T-helper 17 cell (primary cell): ENCODE measurements at places on chromosomes 3 and 15. TPM values are rescaled to one million over a fixed set of nuclear protein-coding genes. Genes with fewer than 3 reads are reported as not detected.

DNA sequence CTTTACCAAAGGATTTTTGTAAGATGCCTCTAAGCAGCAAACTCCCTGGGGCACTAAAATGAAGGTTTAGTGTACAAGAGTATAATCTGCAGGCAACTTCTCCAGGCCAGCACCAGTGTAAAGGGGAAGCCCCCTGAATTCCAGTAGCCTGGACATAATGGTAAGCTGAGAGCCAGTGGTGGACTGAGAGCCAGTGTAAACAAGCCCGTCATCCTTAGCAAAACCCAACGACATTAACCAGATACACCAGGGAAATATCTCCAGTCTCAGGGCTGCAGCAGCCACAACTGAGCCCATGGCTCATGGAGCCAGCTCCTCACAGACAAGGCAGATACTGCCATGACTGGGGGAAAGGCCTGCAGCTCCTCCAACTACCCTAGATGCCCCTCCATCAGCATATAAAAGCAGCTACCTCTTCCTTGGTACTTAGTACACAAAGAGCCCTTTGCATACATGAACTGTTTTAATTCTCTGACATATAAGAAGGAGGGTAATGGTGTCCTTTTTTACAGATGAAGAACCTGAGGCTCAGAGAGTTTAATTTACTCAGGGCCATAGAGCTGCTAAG lies 21.7 kb downstream of the PARP16 start:
- no peaks in the 10 kb centered on the region for H3K4me1 ChIP-seq
- no peaks in the 10 kb centered on the region for H3K27me3 ChIP-seq
- H3K4me3 ChIP-seq = no peak overlapping the region
- DNase-seq = no peak
- H3K27ac ChIP-seq = no peak overlapping the region

GRCh38 chr15:75727851-75728715 lies 15.4 kb upstream of the CSPG4 start:
- peaks cover 22% of the 10 kb centered on the region for H3K27me3 ChIP-seq
- H3K36me3 ChIP-seq = no peaks in the 10 kb centered on the region
- no peak overlapping the region for H3K27ac ChIP-seq
- no peak overlapping the region for H3K4me3 ChIP-seq
- peaks cover 6% of the 10 kb centered on the region for H3K4me1 ChIP-seq

GRCh38 chr3:50163572-50164455 lies 8.7 kb downstream of the SEMA3F start:
- H3K4me1 ChIP-seq = no peaks in the 10 kb centered on the region
- DNase-seq = no peak
- H3K27ac ChIP-seq = no peak overlapping the region
- peaks cover 9% of the 10 kb centered on the region for H3K27me3 ChIP-seq
- H3K4me3 ChIP-seq = no peak overlapping the region
- no peaks in the 10 kb centered on the region for H3K36me3 ChIP-seq

- no peaks in the 10 kb centered on the region for H3K4me1 ChIP-seq
- H3K27me3 ChIP-seq = peaks cover 46% of the 10 kb centered on the region
- H3K27ac ChIP-seq = no peak overlapping the region
- H3K36me3 ChIP-seq = no peaks in the 10 kb centered on the region
Observed at GRCh38 chr3:10956986-10957385, 35.6 kb upstream of the SLC6A1 start.

GRCh38 chr3:104438706-104439105 lies 928.0 kb upstream of the ALCAM start:
- no peak overlapping the region for H3K27ac ChIP-seq
- H3K36me3 ChIP-seq = no peaks in the 10 kb centered on the region
- H3K4me1 ChIP-seq = no peaks in the 10 kb centered on the region
- no peak overlapping the region for H3K4me3 ChIP-seq
- DNase-seq = no peak

- no peak for DNase-seq
Observed at GRCh38 chr3:178002113-178002512, 534.1 kb upstream of the KCNMB2 start.

- DNase-seq = no peak
- no peak overlapping the region for H3K4me3 ChIP-seq
Observed at GRCh38 chr15:94015324-94015723, 216.0 kb upstream of the MCTP2 start.

- DNase-seq = no peak
- no peaks in the 10 kb centered on the region for H3K27me3 ChIP-seq
- H3K4me3 ChIP-seq = no peak overlapping the region
- no peaks in the 10 kb centered on the region for H3K4me1 ChIP-seq
- no peak overlapping the region for H3K27ac ChIP-seq
Observed at GRCh38 chr3:87626546-87626945, 350.2 kb upstream of the POU1F1 start.

DNA sequence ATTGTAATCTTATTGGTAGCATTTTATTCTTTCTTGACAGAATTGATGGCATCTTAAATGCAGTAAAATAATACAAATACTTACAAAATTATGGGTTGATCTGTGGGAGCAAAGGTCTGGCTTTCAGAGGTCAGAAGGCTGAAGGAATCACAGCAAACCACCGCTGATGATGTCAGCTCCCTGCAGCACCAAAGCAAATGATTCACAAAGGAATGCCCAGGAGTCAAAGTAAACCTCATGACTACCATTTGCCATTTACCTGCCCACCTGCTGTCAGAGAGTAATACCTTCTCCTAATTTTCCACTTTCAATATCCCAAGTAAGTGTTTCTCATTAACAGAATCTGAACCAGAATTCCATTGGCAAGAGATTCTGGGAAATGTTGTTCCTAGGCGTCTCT lies 46.1 kb downstream of the CPA3 start:
- H3K4me1 ChIP-seq = no peaks in the 10 kb centered on the region
- H3K36me3 ChIP-seq = no peaks in the 10 kb centered on the region
- H3K27ac ChIP-seq = no peak overlapping the region
- DNase-seq = no peak

DNA sequence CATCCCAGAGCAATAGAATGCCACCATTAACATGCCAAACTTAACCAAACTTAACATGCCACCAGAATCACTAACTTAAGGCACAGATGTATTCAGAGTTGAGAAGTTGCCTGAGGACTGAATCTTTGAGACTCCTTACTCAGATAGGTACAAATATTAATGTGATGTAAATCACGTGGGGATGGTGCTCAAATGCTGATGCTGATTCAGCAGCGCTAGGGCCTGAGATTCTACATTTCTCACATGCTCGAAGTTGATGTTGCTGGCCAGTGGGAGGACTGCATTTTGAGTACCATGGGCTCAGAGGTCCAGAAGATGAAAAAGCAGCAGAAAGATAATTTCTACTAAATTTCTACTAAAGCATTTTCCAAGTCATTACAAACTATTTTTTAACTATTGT lies 54.1 kb downstream of the RPL22L1 start:
- H3K27ac ChIP-seq = peak overlapping the region; percentile 37
- H3K36me3 ChIP-seq = peaks cover 12% of the 10 kb centered on the region
- DNase-seq = no peak
- peaks cover 14% of the 10 kb centered on the region for H3K4me1 ChIP-seq

DNA sequence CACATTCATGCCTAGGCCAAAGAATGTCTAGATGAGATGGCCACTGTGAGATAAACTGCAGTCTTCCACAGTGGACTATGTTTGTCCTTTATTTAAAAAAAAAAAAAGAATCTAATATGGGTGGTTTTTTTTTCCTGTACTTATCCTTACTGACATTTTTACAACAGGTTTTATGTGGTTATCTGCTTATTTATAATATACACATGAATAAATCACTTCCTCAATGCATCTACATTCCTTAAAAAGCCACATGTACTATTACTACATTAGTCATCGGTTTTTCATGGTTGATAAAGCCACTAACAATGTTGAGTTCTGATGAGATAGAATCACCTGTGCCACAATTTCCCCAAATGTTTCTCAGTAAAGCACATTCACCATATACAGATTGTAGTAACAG lies 341.3 kb upstream of the THBS1 start:
- no peak overlapping the region for H3K27ac ChIP-seq
- no peak for DNase-seq
- H3K4me3 ChIP-seq = no peak overlapping the region
- H3K27me3 ChIP-seq = peaks cover 18% of the 10 kb centered on the region

DNA sequence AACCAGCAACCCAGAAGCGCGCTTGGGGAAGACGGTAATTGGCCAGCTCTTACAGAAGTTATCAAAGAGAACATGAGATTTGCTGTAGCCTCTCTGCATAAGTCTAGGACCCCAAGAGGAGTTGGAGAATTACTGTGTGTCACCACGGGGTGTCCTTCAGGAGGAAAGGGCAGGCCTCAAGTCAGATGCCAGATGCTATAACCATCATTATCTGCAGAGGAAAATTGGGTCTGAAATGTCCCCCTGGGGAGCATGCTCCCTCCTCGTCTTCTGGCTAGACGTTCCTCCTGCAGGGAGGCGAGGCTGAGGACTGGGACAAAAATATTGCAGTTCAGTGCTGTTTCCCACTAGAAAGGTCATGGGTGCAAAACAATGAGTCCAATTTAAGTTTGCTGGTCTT lies 380.5 kb upstream of the CFAP20DC start:
- DNase-seq = no peak
- no peak overlapping the region for H3K4me3 ChIP-seq
- H3K27me3 ChIP-seq = no peaks in the 10 kb centered on the region
- H3K36me3 ChIP-seq = no peaks in the 10 kb centered on the region
- H3K4me1 ChIP-seq = peaks cover 31% of the 10 kb centered on the region

DNA sequence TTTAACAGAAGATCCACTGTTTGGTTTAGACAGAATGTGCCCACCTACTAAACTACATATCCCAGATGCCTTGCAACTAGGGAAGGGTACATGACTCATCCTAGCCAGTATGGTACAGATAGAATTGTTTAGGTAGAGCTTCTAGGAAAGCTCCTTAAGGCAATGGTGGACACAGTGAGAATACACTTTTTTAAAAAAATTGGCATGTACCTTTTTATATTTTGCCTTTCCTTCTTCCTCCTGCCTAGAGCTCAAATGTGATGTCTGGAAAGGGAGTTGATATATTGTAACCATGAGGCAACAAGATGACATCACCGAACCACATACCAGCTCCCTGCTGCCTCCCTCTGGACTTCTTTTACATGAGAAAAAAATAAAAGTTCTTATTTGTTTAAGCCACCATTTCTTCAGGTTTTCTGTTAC lies 14.4 kb upstream of the C3orf80 start:
- H3K36me3 ChIP-seq = no peaks in the 10 kb centered on the region
- H3K4me1 ChIP-seq = no peaks in the 10 kb centered on the region
- no peak overlapping the region for H3K27ac ChIP-seq
- no peak for DNase-seq
- H3K4me3 ChIP-seq = no peak overlapping the region
- peaks cover 47% of the 10 kb centered on the region for H3K27me3 ChIP-seq

- no peaks in the 10 kb centered on the region for H3K36me3 ChIP-seq
- H3K4me3 ChIP-seq = no peak overlapping the region
- H3K27me3 ChIP-seq = no peaks in the 10 kb centered on the region
- no peaks in the 10 kb centered on the region for H3K4me1 ChIP-seq
Observed at GRCh38 chr3:65334045-65334665, 646.4 kb upstream of the ADAMTS9 start.

DNA sequence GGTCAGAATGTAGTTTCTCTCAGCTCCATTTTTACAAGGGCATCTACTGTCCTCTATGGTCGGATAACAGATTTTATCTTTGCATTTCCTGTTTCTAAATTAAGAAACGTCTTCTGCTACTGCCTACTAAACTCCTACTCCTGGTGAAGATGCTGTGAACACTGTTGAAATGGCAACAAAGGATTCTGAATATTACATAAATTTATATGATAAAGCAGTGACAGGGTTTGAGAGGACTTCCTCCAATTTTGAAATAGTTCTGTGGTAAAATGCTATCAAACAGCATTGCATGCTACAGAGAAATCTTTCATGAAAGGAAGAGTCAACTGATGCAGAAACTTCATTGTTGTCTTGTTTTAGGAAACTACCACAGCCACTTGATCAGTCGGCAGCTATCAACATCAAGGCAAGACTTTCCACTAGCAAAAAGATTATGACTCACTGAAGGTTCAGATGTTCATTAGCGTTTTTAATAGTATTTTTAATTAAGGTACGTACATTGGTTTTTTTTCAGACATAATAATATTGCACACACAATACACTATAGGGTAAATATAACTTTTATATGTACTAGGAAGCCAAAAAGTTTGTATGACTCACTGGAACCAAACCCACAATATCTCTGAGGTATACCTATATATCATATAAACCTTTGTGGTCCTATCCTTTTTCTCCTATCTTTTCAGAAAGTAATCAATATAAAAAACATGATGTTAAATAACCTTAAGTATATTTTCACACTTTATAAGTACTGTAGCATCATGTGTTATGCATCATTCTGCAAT lies 156.1 kb downstream of the STAG1 start:
- DNase-seq = no peak
- H3K27ac ChIP-seq = peak overlapping the region; percentile 61
- no peak overlapping the region for H3K4me3 ChIP-seq
- peaks cover 5% of the 10 kb centered on the region for H3K36me3 ChIP-seq

- no peak for DNase-seq
- no peak overlapping the region for H3K4me3 ChIP-seq
- peaks cover 13% of the 10 kb centered on the region for H3K4me1 ChIP-seq
- H3K27me3 ChIP-seq = peaks cover 69% of the 10 kb centered on the region
- H3K27ac ChIP-seq = no peak overlapping the region
Observed at GRCh38 chr3:190320594-190321362, 1.5 kb downstream of the CLDN1 start.

DNA sequence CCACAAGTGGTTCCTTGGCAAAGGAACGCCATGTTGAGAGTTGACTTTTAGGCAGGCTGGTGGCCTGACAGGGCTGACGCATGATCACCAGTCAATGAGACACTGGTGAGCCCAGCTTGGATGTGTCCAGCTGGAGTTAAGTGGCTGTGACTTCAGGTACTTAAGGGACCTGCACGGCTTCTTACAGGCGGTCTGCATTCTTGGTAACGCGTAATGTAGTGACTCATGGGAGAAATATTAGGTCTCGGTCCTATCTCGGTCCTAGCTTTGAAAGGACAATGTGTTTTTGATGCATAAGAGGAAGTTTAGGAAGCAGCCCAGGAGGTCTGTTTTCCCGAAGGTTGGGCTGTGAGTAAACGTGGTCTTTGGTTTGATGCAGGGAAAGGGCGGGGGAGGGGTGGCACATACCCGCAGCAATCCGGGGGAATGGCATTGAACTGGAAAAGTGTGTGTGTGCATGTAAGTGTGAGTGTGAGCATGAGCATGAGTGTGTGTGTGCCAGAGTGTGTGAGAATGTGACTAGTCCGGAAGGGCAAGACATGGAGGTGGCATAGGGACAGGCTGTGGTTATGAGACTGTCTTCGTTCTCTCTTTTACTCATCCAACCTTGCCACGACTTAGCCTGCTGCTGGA lies 55.3 kb downstream of the FAM43A start:
- no peak overlapping the region for H3K4me3 ChIP-seq
- H3K27ac ChIP-seq = no peak overlapping the region
- H3K4me1 ChIP-seq = no peaks in the 10 kb centered on the region
- DNase-seq = no peak
- H3K27me3 ChIP-seq = peaks cover 56% of the 10 kb centered on the region

Gene P2RY12
- total RNA-seq = 0.62 TPM

Gene SELENOK
- 114 TPM for total RNA-seq

Gene INSYN1
- not detected for total RNA-seq

Gene GPR27
- total RNA-seq = 1.0 TPM

Gene LRRC2
- 0.42 TPM for total RNA-seq

Gene ROBO2
- not detected for total RNA-seq

Gene ANKDD1A
- 8.9 TPM for total RNA-seq

Gene GOLGA8H
- not detected for total RNA-seq

Gene CLDN1
- total RNA-seq = not detected

Gene IQCF5
- not detected for total RNA-seq
